ENCODE measurements at places on chromosomes 1 and 21.
A peak's percentile ranks its signal among the peaks of the same experiment; 100 is the strongest.

GRCh38 chr1:234176000-234176399 is 197.3 kb upstream of the COA6 start:
- no peak for DNase-seq

GRCh38 chr1:222926566-222926965 is 111.7 kb downstream of the DISP1 start:
- DNase-seq, result no peak

DNA sequence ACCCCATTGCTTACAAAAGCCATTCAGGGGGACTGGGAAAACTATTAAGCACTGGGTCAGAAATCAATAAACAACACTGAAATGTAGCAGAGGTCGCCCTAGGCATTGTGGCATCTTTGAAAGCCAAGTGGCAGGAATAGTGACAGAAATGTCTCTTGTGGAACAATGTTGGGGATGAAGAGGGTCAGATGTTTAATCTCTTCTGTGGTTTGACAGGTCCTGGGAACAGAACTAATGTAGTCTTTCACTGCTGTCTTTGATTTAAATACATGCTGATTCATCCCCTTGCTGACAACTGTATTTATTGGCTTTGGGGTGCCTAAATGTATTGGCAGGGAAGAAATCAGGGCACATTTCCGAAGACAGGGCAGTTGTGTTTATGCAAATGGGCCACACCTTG is 194.8 kb downstream of the ATG4C start:
- DNase-seq, result no peak

GRCh38 chr1:19465123-19465522 is 20.2 kb downstream of the CAPZB start:
- no peak for DNase-seq

DNA sequence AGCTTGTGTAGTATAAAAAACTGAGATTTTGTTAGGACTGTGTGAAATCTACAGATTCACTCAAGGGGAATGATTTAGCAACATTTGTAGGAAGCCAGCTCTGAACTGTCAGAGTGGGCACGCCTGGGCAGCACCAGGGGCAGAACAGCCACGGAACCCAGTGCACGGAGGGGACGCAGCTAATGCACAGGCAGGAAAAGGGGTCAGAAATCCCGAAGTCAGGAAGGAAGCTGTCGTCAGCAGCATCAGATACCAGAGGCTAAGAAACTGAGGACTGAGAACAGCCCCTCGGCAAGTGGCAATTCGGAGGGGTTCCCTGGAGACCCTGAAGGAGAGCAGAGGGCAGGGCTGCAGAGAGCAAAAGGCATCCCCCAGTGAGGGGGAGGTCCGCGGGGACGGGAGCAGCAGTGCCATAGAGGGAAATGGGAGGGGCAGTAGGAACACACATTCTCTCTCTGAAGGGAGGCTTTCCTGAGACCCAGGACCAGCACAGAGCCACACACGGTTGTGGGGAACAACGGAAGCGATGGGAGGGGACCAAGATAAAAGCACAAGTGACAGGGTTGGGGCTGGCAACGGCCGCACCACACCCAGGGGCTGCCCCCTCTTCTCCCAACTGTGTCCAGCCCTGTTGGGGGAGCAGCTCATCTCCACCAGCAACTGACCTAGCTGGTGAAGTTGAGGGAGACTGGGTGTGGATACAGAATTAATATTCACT is 12.7 kb downstream of the UBE2J2 start:
- no peak for DNase-seq

GRCh38 chr1:6486433-6487011 is 4.9 kb downstream of the PLEKHG5 start:
- peak; percentile 91 for DNase-seq

DNA sequence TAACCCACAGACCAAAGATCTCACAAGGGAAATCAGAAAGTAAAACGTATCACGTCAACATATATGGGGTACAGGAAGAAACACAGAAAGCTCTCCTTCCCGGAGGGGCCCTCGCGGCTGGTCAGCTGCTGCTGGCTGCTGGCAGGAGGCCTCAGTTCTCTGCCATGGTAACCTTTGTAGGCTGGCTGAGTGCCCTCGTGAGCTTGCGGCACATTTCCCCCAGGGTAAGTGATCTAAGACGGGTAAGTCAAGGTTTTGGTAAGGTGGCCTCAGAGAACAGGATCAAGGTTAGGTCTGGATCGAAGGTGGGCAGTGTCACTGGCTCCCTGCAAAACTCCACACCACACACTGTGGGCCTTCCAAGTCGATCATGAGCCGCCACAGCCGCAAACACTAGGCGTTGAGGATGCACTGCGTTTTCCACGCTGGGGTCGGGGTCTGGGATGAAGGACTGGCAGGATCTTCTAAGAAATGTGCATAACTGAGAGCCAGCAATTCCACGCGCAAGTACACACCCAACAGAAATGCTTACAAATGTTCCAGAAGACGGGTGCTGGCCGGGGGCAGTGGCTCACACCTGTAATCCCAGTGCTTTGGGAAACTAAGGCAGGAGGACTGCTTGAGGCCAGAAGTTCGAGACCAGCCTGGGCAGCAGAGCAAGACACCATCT is 33.9 kb downstream of the WDR4 start:
- no peak for DNase-seq

DNA sequence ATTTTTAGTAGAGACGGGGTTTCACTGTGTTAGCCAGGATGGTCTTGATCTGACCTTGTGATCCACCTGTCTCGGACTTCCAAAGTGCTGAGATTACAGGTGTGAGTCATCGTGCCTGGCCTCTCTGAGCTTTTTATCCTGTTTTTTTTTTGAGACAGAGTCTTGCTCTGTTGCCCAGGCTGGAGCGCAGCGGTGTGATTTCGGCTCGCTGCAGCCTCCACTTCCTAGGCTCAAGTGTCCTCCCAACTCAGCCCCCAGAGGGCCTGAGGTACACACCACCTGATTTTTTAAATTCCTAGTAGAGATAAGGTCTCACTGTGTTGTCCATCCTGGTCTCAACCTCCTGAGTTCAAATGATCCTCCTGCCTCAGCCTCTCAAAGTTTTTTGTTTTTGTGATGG is 20.4 kb downstream of the SESN2 start:
- no peak for DNase-seq

- DNase-seq, result peak; percentile 73
Observed at GRCh38 chr1:157992031-157992832, 1.2 kb upstream of the KIRREL1 start.

GRCh38 chr1:100612540-100612939 is 74.6 kb downstream of the GPR88 start:
- no peak for DNase-seq

- DNase-seq, result no peak
Observed at GRCh38 chr1:9201401-9202239, 33.0 kb upstream of the H6PD start.

- no peak for DNase-seq
Observed at GRCh38 chr1:234779160-234779538, 169.2 kb upstream of the IRF2BP2 start.

DNA sequence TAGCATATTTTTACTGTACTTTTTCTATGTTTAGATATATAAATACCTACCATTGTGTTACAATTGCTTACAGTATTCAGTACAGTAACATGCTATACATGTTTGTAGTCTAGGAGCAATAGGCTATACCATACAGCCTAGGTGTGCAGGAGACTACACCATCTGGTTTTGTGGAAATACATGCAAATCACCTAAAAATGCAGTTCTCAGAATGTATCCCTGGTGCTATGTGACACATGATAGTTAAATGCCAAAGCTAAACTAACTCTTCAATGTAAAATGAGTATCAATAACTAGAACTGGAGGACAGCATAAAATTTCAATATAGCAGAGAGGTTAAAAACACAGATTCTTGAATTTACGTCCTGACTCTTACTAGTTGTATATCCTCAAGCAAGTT is 14.8 kb downstream of the NUCKS1 start:
- DNase-seq, result no peak

DNA sequence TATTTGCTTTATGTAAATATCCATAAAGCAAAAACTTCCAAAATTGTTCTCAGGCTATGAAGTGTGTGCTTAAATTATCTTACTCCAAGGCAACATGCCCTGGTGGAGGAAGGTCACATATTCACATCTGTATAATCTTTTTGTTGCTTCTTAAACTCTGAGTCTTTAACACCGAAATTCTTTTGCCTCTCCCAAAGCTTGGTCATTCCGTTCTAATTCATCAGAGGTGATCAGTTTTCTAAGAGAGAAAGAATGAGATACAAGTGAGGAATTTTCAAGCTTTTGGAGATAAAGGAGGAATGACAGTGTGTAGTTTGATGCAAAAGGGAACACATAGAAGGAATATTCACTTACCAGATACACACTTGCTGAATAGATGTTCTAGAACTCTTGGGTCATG is 561.7 kb downstream of the LTN1 start:
- DNase-seq, result no peak

- DNase-seq, result no peak
Observed at GRCh38 chr1:232678185-232678886, 48.4 kb upstream of the SIPA1L2 start.

DNA sequence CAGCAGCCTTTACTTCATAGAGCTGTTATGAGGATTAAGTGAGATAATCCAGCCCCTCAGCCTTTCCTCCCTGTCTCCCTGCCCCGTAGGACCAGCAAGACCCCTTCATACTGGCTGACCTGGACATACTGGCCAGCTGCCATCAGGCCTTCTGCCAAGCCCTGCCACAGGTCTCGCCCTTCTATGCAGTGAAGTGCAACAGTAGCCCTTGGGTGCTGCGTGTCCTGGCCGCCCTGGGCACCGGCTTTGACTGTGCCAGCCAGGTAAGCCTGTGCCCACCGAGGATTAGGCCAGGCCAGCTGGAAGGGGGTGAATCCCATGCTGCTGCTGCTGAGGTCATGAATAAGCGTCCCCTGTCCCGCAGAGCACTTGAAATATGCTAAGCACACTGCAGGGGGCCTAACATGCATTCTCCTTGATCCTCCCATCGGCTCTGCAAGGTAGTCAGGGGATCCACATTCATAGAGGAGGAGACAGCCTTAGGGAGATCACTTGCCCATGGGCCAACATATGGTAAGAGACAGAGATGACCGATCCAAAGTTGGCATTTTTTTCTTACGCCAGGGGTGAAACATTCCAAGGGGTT is 73.3 kb upstream of the TINAGL1 start:
- no peak for DNase-seq

- DNase-seq, result no peak
Observed at GRCh38 chr21:28761674-28762356, 230.9 kb downstream of the LTN1 start.

- DNase-seq, result no peak
Observed at GRCh38 chr1:88801575-88802208, 89.7 kb downstream of the GTF2B start.

GRCh38 chr1:183907070-183907469 is 102.2 kb downstream of the RGL1 start:
- no peak for DNase-seq

- DNase-seq, result no peak
Observed at GRCh38 chr1:243930822-243931671, 81.0 kb upstream of the AKT3 start.

GRCh38 chr1:115461526-115461925 is 123.5 kb upstream of the NGF start:
- DNase-seq, result no peak

- DNase-seq, result no peak
Observed at GRCh38 chr1:101131239-101131843, 105.5 kb upstream of the S1PR1 start.

GRCh38 chr1:156797212-156797871 is 19.3 kb downstream of the SH2D2A start:
- peak; percentile 65 for DNase-seq

DNA sequence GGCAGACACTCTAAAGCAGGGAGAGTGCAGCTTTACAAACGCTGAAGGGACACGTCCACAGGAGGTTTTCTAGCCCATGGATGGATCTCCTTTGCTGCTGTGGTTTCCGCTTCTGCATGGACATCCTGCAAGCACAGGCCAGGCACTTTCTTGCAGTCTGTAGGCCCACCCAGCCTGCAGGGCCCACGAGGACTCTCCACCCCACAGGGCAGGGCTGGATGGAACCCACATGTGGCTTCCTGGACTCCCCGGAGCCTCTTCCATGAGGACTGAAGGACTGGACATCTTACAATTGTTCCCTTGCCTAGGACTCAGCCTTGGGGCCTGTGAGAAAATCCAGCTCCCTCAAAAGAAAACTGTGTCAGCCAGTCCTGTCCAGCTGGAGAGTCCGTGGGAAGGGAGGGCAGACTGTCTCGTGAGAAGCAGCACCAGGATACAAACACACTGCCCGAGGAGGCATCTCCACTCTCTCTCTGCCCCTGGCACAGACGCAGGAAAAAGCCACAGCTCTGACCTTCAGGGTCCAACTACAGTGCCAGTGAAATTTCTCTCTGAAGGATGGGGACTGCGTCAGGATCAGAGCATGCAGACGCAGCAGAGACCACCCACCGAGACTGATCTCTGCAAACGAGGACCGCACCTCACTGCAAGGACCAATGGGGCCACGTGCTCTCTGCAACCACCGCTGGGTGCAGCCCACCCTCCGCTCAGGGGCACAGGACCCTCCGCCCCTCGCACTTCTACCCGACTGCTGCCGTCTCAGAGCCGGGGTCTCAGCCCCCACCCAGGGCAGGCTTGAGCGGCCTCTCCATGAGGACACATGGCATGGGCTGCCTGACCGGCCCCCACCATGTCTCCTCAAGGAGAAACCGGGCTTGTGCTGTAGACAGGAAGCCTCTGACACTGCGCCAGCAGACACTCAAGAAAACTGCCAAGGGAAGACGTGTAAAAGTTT is 130.1 kb downstream of the NPHP4 start:
- DNase-seq, result no peak

- no peak for DNase-seq
Observed at GRCh38 chr1:161935264-161935663, 88.4 kb downstream of the OLFML2B start.

DNA sequence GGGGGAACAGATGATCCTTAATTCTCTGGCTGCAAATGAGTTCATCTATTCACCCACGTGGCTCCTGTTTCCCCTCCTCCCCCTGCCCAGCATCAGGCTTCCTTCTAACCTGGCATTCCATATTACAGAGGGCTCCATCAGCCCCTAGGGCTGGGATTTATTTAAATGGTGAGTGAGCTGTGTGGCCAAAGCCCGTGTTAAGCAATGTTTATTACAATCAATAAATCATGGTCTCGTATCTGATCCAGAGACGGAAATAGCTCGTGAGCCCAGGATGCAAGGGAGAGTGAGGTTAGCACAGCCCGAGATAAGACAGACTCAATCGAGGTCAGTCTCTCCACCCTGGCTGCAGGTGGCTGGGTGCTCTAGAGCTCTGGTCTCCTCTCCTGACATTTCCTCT is 43.1 kb upstream of the IGSF21 start:
- DNase-seq, result no peak

- no peak for DNase-seq
Observed at GRCh38 chr1:63663873-63664272, 70.7 kb downstream of the PGM1 start.

GRCh38 chr1:214404154-214404553 is 123.2 kb downstream of the SMYD2 start:
- DNase-seq, result no peak

GRCh38 chr1:117585086-117585485 is 20.8 kb upstream of the TENT5C start:
- DNase-seq, result no peak
